Esophagus muscularis mucosa (tissue), 4 donors: ENCODE measurements at places on chromosomes 3 and 15. TPM values are rescaled to one million over a fixed set of nuclear protein-coding genes. Genes with fewer than 3 reads are reported as not detected.

- H3K4me1 ChIP-seq, result no peaks in the 10 kb centered on the region
- no peaks in the 10 kb centered on the region for H3K36me3 ChIP-seq
- H3K27me3 ChIP-seq, result no peaks in the 10 kb centered on the region
- no peak overlapping the region for H3K27ac ChIP-seq
- H3K4me3 ChIP-seq, result no peak overlapping the region
These were observed 67.9 kb downstream of the VGLL3 start for GRCh38 chr3:86923071-86923491.

DNA sequence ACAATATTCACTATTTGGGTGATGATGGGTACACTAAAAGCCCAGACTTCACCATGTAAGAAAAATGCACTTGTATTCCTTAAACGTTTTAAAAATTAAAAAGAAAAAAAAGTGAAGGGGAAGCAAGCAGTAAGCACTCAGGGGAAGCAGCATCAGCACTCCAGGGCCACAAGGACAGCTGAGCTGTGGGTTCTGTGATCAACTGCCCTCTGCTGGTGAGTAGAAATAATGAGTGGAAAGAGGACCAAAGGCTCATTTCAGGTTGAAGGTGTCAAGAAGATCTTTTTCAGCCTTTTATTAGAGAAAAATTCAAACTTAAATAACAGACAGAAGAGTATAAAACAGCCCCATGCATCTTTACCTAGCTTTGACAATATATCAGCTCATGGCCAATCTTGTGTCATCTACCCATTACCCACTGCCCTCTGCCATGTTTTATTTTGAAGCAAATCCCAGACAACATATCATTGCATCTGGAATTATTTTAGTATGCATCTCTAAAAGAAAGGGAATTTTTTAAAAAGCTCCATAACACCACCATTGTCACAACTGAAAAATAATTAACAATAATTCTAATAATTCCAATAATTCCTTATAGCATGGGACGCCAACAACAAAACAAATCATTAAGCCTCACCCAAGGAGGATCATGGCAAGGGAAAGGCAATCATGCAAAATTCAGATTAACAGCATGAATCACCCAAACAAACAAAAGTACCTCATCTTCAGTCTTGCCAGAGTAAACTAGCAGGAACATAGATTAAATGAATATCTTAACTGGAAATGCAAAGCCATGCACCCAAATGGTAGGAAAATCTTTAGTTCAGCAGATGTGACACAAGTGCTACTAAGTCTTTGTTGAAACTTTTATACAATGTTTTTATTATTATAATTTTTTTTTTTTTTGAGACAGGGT lies 42.5 kb downstream of the TAMM41 start:
- no peak overlapping the region for H3K27ac ChIP-seq
- DNase-seq, result no peak
- H3K4me3 ChIP-seq, result no peak overlapping the region
- peaks cover 13% of the 10 kb centered on the region for H3K4me1 ChIP-seq
- peaks cover 76% of the 10 kb centered on the region for H3K36me3 ChIP-seq
- H3K27me3 ChIP-seq, result no peaks in the 10 kb centered on the region

Gene SLC2A2
- total RNA-seq, result not detected

Gene TMEM40
- not detected for total RNA-seq

Gene CDAN1
- 10.8 TPM for total RNA-seq

Gene DHFR2
- total RNA-seq, result 3.8 TPM

GRCh38 chr3:180409883-180410282 lies 192.1 kb upstream of the TTC14 start:
- H3K4me3 ChIP-seq, result no peak overlapping the region
- no peaks in the 10 kb centered on the region for H3K4me1 ChIP-seq
- no peak for DNase-seq
- H3K27me3 ChIP-seq, result no peaks in the 10 kb centered on the region

DNA sequence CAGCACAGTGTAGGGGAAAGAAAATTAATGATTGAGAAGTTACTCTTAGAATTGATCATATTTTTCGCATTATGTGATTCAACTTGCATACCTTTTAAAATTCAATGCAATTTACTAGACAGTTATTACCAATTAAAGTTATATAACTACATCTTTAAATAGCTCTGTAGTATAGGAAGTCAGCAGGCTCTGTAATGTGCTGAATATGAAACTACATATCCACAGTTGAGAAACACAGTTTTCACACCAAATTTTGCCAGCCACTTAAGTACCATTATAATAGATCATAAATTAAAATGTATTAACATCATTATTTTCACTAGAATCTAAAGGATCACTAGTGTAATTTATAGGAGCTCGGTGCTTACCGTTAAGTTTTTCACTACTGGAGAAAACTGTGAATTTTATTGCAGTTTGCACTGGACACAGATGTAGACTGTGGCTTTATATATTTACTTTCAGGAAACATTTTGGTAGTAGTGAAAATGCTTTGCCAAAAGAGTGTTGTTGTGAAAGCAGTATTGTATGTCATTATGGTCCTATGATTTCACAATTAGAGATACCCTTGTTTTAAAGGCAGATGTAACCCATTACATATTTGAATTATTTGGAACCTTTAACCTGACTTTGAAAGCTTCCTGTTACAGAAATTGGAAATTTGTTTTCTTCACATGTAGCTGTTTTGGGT lies 113.6 kb downstream of the PLCL2 start:
- no peaks in the 10 kb centered on the region for H3K4me1 ChIP-seq
- H3K4me3 ChIP-seq, result no peak overlapping the region
- no peak for DNase-seq
- no peaks in the 10 kb centered on the region for H3K27me3 ChIP-seq
- H3K27ac ChIP-seq, result no peak overlapping the region

DNA sequence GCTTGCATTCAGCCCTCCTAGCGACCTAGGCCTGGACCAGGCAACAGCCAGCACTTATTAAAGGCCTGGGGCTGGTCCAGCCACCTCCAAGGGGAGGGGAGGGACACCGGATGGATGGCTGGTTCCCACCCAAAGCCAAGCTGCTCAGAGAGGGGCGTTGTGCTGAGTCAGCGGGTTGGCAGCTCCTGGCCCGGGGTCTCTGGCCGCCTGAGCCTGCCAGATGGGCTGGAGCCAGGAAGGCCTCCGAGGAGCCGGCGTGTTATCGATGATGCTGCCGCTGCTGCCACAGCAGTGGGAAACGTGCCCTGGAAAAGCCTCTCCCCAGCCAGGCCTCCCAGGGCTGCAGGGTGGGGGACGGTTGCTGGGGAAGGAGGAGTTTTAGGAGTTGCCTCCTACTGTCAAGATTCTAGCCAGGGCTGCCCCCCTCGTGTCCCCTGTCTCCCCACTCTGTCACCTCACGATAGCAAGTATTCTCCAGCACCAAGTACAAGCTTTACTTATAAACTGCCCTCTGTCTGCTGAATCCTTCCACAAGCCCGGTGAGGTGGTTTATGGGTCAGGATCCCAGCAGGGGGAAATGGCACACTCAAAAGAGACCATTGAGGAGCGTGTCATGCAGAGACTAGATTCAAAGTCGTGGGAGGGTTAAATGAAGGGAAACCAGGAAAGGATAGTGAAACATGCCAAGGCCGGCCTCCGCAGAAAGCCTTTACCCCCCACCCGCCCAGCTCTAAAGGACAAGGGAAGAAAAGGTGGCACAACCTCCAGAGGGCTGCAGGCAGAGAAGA lies 43.2 kb upstream of the TSEN2 start:
- no peaks in the 10 kb centered on the region for H3K27me3 ChIP-seq
- no peak for DNase-seq
- H3K4me3 ChIP-seq, result no peak overlapping the region
- H3K27ac ChIP-seq, result no peak overlapping the region
- H3K4me1 ChIP-seq, result peaks cover 16% of the 10 kb centered on the region

DNA sequence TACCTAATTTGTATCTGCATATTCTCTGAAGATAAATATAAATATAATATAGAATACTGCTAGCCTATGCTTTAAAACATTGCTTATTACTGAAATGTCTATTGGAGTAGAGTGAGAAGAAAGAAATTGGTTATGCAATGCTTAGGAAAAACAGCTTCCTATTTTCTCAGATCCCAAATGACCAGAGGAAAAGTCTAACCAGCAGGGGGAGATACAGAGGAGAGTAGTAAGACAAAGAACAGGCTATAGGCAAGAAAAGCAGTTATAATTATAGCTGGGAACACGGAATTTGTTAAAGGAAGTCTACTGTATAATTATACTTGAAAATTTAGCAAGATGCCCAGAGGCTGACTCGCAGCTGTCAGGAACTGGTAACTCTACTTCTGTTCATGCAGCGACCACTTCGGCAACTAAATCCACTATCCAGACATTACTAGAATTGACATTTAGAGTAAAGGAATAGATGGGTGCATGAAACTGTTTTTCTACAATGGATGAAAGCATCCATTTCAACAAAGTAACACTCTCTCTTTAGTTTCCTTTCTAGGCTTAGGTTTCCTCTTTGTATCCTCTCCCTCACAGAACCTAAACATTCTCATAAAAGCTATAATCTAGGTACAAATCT lies 97.2 kb downstream of the TBC1D5 start:
- H3K4me3 ChIP-seq, result no peak overlapping the region
- H3K27ac ChIP-seq, result no peak overlapping the region
- no peaks in the 10 kb centered on the region for H3K36me3 ChIP-seq
- no peak for DNase-seq
- peaks cover 3% of the 10 kb centered on the region for H3K4me1 ChIP-seq

DNA sequence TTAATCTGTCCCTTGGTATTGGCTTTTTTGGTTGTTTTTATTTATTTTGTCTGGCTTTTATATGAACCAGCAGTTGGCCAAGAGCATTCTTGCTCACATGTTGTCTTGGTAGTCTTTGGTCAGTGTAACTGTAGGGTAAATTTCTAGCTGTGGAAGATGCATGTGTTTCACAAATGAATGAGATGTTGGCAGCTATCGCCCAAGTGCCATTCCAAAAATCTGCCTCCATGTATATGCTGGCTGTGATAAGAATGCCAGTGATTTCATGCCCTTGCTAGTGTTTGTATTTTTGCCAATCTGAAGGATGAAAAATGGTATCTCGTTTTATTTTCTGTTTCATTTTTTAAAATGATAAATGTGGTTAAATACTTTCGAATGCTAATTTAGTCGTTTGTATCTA lies 50.1 kb downstream of the TLNRD1 start:
- no peak overlapping the region for H3K4me3 ChIP-seq
- no peaks in the 10 kb centered on the region for H3K4me1 ChIP-seq

Gene QTRT2
- total RNA-seq, result 15.2 TPM

Gene HRH1
- total RNA-seq, result 6.2 TPM

Gene PRR20G
- total RNA-seq, result not detected

DNA sequence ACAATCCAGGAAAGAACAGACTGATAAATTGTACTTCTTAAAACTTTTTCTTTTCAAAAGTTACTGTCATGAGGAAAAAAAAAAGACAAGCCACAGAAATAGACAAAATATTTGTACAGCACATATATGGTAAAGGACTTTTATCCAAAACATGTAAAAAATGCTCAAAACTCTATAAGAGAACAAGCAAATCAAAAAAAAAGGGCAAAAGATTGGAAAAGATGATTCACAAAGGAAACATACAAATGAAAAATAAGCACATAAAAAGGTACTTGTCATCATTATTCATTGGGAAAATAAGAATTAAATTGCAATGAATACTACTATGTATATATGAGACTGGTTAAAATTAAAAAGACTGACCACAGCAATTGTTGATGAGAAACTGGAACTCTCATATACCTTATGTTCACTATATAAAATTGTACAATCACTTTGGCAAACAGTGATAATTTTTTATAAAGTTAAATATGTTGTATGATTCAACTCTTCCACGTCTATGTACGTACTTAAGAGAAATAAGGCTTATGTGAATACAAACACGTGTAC lies 39.7 kb downstream of the DIPK2A start:
- no peak overlapping the region for H3K27ac ChIP-seq
- no peak for DNase-seq
- no peak overlapping the region for H3K4me3 ChIP-seq
- H3K4me1 ChIP-seq, result no peaks in the 10 kb centered on the region
- H3K36me3 ChIP-seq, result no peaks in the 10 kb centered on the region

DNA sequence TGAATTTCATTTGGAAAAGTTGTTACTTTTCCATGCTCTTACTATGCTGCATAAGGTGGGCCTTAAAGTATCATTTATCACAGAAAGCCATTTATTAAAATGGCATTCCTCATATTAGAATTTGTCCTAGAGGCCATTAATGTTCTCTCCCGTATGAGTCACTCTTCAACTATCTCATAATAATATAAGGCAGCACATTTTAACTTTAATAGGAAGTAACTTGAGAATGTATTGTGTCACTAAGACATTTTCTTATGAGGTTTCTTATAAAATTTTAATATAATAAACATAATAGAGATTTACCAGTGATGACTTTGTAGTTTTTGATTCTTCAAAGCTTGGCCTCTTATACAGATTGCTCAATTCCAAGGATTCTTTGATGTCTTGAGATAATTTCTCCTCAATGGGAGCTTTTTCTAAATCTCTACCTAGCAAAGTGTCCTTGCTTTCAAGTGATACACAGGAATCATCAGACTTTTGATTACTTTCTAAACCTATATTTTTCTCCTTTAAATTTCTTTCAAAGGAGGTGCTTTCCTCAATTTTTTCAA lies 74.7 kb downstream of the ZBBX start:
- H3K36me3 ChIP-seq, result no peaks in the 10 kb centered on the region
- H3K4me3 ChIP-seq, result no peak overlapping the region
- H3K27me3 ChIP-seq, result no peaks in the 10 kb centered on the region

DNA sequence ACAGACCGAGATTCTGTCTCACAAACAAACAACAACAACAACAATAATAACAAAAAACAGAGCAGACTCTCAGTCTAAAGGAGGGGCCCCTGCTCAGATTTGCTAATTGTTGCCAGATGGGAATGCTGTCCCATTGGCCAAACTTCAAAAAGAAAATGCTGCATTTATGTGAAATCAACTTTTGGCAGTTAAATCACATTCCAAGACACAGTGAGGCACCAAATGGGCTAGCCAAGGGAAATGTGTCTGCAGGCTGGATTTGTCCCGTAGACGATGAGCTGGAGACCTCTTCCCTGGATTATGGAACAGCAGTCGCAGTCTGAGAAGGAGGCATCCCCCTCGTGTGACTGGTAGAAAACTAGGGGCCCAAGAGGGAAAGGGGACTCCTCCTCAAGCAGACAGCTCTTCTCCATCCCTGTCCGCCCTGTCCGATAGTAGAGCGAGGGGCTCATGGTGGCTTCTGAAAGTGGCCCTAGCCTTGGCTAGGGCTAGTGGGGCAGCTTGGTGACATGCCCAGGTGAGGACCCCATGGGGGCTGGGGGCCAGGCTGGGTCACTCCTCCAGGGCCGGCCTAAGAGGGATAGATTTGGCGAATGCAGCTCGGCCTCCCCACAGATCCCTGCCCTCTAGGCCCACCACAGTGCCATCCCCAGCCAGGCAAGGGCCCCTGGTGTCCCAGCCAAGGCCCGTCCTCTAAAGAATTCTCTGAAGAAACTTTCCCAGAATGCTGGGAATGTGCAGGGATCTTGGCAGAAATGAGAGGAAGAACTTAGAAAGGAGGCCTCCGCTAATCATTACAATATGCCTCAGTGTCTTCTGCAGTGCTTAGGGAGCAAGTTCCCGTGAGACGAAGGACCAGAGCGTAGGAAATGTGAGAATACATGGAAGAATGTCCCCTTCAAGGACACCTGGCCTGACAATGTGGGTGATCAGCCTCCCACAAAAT lies 2.0 kb downstream of the SLC22A14 start:
- no peak for DNase-seq
- no peak overlapping the region for H3K4me3 ChIP-seq
- no peaks in the 10 kb centered on the region for H3K4me1 ChIP-seq
- H3K36me3 ChIP-seq, result no peaks in the 10 kb centered on the region
- H3K27me3 ChIP-seq, result no peaks in the 10 kb centered on the region

Gene RTP3
- not detected for total RNA-seq

GRCh38 chr3:47227678-47228077 lies 54.9 kb downstream of the KIF9 start:
- H3K27me3 ChIP-seq, result no peaks in the 10 kb centered on the region
- no peak for DNase-seq
- no peak overlapping the region for H3K4me3 ChIP-seq
- H3K27ac ChIP-seq, result no peak overlapping the region
- H3K36me3 ChIP-seq, result no peaks in the 10 kb centered on the region
